Midbrain (tissue), 1 donor: ENCODE measurements at places on chromosomes 4 and X.

DNA sequence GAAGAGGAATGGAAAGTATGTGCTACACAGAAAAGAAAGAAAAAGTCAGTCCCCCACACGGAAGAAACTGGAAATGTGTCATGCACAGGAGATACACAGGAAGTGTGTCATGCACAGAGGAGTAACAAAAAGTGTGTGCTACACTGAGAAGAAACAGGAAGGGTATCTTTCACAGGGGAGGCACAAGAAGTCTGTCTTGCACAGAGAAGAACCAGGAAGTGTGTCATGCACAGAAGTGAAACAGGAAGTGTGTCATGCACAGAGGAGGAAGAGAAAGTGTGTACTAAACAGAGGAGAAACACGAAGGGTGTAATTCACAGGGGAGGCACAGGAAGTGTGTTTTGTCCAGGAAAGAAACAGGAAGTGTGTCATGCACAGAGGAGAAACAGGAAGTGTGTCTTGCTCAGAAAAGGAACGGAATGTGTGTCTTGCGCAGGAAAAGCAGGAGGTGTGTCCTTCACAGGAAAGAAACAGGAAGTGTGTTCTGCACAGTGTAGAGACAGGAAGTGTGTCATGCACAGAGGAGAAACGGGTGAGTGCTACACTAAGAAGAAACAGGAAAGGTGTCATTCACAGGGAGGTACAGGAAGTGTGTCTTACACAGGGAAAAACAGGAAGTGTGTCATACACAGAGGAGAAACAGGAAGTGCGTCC lies 527.2 kb upstream of the PRKX start:
- DNase-seq, result no peak

DNA sequence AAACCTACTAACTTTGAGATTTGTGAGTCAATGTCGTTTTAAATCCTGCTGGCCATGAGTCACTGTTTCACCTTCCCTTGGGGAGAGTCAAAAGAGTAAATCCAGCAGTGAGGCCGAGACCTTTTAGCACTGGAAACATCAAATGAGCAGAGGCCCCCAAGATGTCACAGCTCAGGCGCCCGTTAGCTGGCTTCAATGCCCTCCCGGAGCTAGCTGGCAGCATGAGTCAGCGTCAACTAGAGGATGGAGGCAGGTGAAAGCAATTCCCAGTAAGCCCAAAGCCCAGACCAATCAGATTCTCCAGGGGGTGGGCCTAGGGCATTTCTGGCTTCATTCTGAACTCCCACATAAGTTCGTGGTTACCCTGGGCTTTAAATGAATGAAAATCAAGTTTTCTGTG lies 170.9 kb downstream of the CLCN4 start:
- DNase-seq, result no peak

- no peak for DNase-seq
Measured at GRCh38 chr4:139854668-139855403, 189.2 kb downstream of the MGST2 start.

- no peak for DNase-seq
Measured at GRCh38 chr4:52910115-52910514, 48.0 kb downstream of the RASL11B start.

DNA sequence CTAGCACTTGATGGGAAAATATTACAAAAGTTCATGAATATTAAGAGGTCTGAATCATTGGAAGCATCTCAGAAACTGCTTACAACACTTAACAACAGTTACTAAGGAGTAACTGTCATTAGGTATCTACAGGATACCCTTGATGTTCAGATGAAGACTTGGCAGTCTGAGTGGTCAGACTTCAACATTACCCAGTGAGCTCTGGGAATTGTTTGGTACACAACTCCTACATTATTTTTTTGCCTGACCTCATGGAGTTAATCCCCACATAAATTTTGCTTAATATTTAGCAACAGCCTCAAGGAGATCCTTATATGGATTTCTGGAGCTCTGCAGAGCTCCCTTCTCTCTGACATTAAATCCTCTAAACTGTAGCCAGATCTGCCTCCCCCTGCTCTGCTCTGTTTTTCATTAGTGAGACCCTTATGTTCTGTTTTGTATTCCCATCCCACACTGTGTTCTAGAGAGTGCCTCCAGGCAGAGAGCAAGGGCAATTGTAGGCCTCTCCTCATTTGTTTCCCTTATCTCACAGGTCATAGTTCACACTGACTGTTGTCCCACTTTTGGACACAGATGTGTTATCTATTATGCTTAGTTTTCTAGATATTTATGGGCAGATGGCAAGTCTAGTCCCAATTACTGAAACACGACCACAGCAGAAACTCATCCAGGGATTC lies 368.8 kb downstream of the GASK1B start:
- DNase-seq, result no peak

GRCh38 chrX:9324676-9325075 lies 140.2 kb upstream of the TBL1X start:
- no peak for DNase-seq

GRCh38 chrX:43702079-43702524 lies 46.0 kb downstream of the MAOA start:
- no peak for DNase-seq

GRCh38 chr4:77817304-77818072 lies 1.7 kb downstream of the CNOT6L start:
- no peak for DNase-seq

- DNase-seq, result no peak
Measured at GRCh38 chr4:54041100-54041499, 23.3 kb downstream of the CHIC2 start.

DNA sequence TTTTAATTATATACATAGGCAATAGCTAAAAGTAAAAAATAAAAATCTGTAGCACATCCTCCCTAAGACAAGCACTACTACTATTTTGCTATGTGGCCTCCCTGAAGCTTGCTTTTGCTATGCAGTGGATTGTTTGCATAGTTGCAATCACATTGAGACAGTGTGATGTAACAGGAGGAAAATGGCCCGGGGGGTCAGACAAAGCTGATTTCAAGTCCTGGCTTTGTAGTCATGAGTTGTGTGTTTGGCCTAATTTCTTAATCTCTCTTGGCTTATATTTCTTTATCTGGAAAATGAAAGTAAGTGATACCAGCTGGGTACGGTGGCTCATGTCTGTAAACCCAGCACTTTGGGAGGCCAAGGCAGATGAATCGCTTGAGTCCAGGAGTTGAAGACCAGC lies 166.6 kb downstream of the LHFPL1 start:
- DNase-seq, result no peak

DNA sequence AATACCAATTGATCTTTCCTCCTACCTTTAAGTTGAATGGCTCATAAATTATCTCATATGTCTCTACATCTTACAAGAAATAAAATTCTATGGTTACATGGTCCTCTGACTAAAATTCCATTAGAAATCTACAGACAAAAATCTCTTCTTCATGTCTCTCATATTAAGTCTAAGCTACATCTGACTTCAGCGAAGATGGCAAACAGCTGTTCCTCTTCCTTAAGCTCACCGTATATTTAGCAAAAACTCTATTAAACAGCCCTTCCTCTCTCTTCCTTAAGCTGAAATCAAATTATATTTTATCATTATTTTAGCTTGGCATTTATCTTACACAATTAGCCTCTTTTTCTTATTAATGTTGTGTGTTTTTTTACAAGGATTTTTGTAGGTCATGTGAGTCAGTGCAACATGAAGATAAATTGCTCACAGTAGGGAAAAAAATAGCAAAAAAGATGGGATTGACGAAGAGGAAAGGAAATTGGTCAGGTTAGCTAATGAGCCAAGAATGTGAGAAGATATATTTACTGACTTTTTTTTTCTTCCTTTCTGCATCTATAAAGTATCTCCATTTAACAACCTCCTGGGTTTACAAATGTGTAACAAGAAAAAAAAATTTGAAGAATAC lies 2412.8 kb downstream of the ARAP2 start:
- DNase-seq, result no peak

DNA sequence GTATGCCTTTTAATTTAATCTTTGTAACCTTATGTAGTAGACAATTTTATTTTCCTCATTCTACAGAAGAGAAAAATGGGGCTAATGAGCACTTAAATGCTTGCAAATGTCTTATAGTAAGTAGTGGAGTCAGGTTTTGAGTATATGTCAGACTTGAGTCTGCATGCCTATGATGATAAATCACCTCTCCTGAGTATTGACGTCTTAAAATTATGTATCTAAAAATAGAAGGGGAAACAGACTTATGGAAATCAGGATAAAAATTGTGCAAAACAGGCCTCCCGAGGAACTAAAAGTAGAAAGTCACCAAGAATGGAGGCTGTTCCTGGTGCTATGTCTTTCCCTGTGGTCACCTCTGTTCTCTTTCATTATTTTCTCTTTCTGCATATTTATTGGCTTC lies 92.7 kb downstream of the STIM2 start:
- DNase-seq, result no peak

DNA sequence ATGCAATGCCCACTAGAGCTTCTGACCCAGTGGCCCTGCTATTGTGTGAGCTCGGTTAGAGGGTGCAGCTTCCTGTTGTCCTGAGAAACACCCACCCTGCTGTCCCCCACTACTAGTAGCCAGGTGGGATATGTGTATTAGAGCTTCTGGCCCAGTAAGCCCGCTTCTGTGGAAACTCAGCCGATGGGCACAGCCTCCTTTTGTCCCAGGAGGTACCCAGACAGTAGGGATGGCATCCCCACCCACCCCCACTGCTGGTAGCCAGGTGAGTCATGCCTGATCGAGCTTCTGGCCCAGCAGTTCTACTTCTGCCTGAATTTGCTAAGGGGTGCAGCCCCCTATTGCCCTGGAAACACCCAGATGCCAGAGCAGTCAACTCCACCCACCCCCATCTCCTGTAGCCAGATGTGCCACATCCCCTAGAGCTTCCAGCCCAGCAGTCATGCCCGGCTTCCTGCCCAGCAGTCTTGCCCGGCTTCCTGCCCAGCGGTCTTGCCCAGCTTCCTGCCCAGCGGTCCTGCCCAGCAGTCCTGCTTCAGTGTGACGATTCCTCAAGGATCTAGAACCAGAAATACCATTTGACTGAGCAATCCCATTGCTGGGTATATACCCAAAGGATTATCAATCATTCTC lies 162.7 kb upstream of the KLF8 start:
- DNase-seq, result no peak

DNA sequence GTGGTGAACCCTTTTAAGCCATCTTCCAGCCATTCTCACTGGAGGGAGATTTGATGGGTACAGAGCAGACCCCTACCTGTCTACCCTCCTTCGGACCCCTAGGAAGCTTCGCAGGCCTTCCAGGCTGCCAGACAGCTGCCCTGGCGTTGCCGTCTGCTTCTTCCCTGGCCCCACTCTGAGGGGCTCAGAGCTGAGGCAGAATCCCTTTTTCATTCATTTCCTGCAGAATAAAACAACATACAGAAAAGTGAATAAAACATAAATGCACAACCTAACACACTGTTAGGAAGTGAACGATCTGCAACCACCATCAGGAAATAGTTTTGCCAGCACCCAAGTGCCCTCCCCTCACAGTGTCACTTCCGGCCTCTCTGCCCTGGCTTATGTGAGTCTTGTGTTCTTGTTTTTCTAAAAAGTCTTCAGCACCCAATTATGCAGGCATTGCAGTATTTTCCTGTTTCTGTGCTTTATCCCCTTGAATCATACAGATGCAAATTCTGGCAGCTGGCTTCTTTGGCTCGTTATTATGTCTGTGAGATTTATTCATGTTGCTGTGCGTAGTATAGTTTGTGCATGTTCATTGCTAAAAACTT lies 5.6 kb upstream of the ADD1 start:
- DNase-seq, result peak; percentile 37
